Mononuclear cell (primary cell): ENCODE measurements at places on chromosomes 2 and 18. TPM values are rescaled to one million over a fixed set of nuclear protein-coding genes. Genes with fewer than 3 reads are reported as not detected.

The PGAP1 gene
- 8.8 TPM for total RNA-seq

The ZNF407 gene
- 32.0 TPM for total RNA-seq

The BMPR2 gene
- 12.9 TPM for total RNA-seq

The LYG1 gene
- total RNA-seq: 0.52 TPM

The MC5R gene
- not detected for total RNA-seq

The TCF23 gene
- not detected for total RNA-seq

The REEP1 gene
- total RNA-seq: 0.63 TPM

The C2orf81 gene
- 0.94 TPM for total RNA-seq

The XIRP2 gene
- 0.10 TPM for total RNA-seq

The IL36G gene
- total RNA-seq: not detected

The PLGLB1 gene
- total RNA-seq: 2.7 TPM

The TMX3 gene
- total RNA-seq: 61.9 TPM

The ANKRD30B gene
- not detected for total RNA-seq

The RIT2 gene
- not detected for total RNA-seq

The DSC2 gene
- 8.1 TPM for total RNA-seq

The TEKT4 gene
- total RNA-seq: not detected

The ITGB1BP1 gene
- total RNA-seq: 12.1 TPM

The ALPI gene
- not detected for total RNA-seq

The TRIM54 gene
- not detected for total RNA-seq

The DPP4 gene
- 22.6 TPM for total RNA-seq

The DRC1 gene
- total RNA-seq: not detected

The MC2R gene
- under 0.01 TPM for total RNA-seq

The GPR39 gene
- total RNA-seq: not detected

The C2orf42 gene
- total RNA-seq: 19.6 TPM

The NCKAP5 gene
- under 0.01 TPM for total RNA-seq

The RAB11FIP5 gene
- total RNA-seq: 14.5 TPM

The FZD7 gene
- 0.63 TPM for total RNA-seq

The LYG2 gene
- total RNA-seq: not detected

The ASTL gene
- 6.5 TPM for total RNA-seq

The RFTN2 gene
- total RNA-seq: under 0.01 TPM

The CAPN14 gene
- 0.21 TPM for total RNA-seq

The ACVR1C gene
- total RNA-seq: 4.1 TPM

The SMAD2 gene
- total RNA-seq: 106 TPM

The SERPINB11 gene
- total RNA-seq: not detected

The PLCL1 gene
- 23.4 TPM for total RNA-seq

The CCDC68 gene
- not detected for total RNA-seq

The DSC1 gene
- 4.5 TPM for total RNA-seq
